ENCODE measurements at places on chromosomes 3 and 15.

DNA sequence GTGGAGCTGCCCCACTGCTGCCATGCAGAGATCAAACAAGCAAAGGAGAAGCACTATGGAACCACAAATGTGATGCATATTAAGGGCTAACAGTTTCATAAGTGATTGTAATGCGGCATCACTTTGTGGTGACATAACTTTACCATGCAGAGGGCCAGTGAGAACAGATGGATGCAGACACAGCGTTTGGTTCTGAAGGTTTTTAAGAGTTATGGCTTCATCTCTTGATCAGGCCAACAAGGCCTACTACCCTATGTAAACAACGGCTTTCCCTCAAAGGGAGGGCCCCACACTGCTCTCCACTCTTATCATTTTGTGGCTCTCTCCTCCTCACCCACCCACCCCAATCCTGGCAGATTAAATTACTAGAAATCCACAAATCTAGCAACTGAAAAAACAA is 13.4 kb downstream of the NR2E3 start:
- no peak for DNase-seq

DNA sequence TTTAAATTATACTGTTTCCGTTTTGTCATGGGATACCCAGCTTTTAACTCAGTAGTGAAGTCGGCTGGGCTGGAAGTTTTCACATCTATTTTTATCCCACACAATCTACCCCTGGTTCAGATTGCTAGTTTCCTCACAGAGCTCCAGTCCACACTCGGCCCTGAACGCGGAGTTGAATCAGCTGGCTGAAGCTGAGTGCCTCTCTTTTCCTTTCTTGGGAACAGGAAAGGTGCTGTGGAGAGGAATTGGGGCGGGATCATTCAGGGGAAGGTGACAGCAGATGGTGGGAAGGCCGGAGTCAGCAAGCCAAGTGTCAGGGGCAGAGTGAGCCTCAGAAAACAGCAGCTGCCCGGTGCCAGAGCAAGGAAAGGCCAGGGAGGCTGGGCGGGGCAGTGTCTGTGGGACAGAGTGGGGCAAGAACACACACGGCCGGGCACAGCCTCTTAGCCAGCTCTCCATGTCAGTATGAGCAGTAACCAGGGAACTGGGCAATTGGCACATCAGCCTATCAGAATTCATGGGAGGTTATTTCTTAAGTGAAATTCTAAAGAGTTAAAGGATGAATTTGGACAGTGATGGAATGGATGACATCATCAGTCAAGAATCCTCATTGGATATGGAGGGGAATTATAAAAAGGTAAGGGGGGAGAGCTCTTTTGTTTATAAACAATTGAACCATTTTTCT is 135.7 kb upstream of the IL12A start:
- DNase-seq: peak; percentile 64

DNA sequence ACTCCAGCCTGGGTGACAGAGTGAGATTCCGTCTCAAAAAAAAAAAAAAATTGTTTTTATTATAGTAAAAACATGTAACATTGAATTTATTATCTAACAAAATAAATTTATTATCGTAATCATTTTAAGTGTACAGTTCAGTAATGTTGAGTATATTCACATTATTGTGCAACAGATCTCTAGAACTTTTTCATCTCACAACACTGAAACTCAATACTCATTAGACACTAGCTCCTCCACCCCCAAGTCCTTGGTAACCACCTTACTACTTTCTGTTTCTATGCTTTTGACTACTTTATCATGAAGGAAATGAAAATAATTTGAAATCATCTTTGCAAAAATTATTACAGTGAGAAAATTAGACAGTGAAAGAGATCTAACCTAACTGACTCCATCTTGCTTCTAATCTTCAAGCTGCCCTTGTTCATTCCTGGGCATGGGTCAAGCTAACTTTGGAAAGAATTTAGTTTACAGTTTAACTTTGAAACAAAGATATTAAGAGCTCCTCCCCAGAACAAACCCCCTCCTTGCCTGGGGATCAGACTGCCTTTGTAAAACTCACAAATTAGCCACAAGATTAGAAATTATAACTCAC is 15.0 kb upstream of the FYCO1 start:
- DNase-seq: no peak

GRCh38 chr15:28107904-28108275 is 8.8 kb upstream of the OCA2 start:
- DNase-seq: no peak

DNA sequence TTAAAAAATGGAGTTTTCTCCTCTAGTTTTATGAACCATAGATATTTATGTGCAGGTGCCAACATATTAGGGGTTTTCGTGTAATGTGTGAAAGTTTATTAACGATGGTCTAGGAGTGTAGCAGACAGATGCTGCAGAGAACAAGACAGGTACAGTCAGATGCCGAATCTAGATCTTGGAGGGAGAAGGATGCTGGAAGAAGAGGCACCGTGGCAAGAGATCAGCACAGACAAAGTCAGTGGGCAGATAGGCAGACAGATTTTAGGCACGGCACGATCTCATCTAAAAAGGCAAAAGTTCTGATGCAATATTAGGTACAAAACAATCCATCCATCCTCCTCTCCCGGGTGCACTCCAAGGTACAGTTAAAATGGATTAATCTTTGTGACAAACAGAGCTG is 161.6 kb downstream of the TIGIT start:
- no peak for DNase-seq

DNA sequence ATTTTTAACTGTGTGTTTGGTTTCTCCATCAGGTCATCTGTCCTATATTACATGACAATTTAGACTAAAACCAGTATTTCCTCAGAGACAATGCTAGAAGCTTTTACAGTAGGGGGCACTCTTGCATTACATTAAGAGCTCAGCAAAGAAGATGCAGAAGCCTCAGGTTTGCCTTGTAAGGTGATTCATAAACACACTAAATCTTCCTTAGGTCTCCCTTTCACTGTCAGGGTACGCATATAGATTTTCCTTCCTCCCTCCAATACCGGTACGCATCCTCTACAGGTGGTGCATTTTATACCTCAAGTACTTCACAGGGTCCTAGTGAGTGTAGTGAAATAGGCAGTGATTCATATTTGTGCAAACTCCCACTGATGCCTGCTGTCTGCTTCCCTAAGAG is 46.5 kb downstream of the CD86 start:
- peak; percentile 37 for DNase-seq
